ENCODE measurements at places on chromosomes 12 and 14.

GRCh38 chr12:2408262-2408661 lies 355.5 kb downstream of the CACNA1C start:
- DNase-seq: no peak

GRCh38 chr12:11069854-11070365 lies 7.8 kb upstream of the TAS2R46 start:
- DNase-seq: no peak

DNA sequence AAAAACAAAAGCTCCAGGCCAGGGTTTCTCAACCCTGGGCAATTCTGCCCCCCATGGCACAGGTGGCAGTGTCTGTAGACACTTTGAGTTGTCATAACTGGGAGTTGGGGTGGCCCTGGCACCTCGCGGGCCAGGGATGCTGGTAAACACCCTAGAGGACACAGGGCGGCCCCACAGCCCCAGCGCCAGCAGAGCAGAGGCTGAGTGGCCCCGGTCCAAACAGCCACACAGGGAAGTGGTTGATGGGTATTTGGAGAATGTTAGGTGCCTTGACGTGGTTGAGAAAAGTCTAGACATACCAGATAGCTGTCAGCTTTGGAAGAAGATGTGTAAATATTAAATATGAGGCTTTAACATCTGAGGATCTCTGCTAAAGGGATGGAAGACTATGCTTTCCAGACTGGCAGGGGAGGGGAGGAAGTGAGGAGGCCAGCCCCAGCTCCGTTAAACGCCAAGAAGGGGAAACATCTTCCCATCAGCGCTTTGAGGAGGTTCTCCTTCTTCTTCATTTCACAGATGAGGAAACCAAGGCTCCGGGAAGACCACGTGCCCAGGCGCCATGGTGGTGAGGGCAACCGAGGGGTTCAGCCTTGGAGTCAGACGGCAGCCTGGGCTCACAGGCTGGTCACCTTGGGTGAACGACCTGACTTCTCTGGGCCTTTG lies 103.7 kb downstream of the SCARB1 start:
- DNase-seq: no peak

DNA sequence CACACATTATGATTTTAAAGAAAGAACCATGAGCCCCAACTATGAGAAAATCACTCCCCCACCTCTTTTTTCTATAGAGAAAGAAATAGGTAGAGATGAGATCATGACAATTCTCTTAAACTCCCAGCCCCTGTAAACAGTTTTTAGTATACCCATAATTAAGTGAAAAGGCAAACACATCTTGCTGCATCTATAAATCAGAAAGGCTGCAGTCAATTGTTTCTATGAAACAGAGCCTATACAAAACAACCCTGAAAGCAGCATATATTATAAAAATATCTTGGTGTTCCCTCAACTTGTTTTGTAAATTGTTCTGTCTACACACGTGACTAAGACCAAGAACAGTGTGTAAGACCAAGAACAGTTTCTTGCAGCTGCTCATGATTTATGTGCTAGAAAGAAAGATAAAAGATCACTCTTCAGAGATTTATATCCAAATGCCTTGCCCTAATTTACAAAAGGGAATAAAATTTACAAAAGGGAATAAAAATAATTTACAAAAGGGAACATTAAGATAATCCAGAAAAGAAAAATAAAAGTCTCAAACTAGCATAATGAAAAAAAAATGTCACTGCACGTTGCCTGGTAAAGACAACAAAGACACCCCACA lies 4.8 kb downstream of the KITLG start:
- no peak for DNase-seq

- DNase-seq: no peak
Observed at GRCh38 chr14:103111232-103111868, 11.9 kb upstream of the TNFAIP2 start.

DNA sequence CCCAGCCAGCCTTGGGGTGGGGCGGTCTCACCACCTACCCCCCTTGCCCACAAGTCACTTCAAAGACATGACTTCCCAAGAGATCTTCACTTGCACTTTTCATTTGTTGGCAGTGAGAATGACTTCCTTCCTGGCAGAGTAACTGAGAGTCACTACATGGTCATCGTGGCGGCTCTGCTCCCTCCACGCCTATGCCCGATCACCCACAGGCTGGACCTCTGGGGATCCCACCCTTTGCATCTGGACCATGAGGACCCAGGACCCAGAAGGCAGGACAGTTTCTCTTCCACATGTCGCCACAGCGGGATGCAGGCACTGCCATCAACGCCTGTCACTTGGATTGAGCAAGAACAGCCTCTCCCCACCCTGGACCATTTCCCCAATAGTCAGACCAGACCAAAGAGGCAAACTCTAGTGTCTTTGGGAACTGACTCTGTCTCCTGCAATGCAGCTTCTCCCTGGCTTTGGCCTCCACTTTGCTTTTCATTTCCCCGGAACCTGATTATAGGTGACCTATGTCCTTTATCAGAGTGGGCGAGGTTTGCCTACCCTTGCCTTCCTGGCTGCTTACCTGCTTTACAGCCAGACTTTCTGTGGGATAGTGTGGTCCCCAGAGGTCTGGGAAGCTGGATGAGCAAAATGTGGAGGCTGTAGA lies 3.6 kb downstream of the VDR start:
- DNase-seq: no peak

DNA sequence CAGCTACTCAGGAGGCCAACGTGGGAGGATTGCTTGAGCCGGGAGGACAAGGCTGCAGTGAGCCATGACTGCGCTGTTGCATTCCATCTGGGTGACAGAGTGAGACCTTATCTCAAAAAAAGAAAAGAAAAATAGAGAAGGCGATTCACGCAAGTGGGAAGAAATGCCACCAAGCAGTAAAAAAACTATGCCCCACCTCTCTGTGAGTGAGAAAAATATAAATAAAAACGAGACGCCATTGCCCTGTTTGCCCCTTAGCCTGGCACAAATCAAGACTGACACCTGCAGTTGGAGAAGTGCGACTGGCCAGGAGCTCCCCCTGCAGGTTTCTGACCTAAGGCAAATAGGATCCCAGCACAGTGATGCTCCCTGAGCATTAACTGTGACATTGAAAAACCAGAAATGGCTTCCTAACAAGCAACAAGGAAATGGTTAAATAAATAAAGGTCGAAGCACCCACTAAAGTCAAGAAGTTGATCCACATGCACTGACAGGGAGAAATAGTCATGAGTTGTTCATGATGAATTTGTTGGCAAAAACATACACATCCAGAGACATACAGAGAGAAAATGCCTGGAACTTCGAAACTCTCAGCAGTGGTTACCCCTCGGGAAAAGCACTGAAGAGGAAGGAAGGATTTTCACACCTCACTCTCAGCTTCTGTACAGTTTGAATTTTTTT lies 21.1 kb downstream of the GSC start:
- DNase-seq: no peak

- DNase-seq: no peak
Observed at GRCh38 chr12:75207338-75208083, 2.1 kb downstream of the KCNC2 start.

DNA sequence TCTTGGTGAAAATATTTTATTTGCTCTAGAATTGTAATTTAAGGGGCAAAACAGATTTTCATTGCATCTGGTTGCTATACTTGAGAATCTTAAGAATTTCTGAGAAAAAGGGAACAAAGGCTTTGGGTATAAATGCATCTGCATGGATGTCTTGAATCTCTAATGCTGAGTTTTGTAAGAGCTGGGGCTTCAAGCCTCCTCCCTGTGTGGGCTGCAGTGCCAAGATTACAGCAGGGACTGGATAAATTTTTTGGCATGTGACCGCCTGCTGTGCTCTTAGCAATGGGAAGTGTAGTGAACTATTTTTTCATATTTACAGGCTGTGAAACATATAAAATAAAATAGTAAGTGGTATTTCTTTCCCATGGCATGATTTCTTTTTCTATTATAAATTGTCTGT lies 70.0 kb downstream of the SLC38A6 start:
- DNase-seq: no peak

DNA sequence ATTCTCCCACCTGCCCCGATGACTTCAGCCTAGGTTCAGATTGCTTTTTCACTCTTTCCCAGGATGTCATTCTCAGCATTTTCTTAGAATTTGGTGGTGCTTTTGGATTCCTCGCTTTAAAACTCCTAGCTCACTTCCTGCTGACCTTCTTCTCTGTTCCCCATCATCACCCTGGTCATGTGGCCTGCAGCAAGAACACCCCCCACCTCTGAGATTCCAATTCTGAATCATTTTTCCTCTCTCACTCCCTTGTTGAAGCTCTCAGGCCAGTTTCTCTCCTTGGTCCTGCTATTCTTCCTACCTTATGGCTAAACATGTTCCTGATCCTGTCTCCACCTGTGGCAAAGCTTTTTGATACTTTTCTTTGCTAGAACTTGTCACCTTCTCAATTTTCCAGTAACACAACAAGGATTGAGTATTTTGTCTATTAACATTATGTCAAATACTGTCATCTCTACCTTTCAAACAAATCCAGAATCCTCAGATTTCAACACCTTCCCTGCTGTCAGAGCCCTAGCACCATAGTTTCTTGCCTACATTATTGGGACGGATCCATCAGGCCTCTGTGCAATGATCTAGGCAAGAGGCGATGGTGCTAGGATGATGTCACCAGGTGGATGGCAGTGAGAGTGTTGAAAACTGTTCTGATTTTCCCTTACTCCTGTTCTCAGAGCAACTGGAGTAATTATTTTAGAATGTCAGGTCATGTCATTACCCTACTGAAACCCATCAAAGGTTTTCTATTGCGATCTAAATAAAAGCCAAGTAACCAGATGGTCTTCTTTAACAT lies 233.7 kb downstream of the MON2 start:
- no peak for DNase-seq

DNA sequence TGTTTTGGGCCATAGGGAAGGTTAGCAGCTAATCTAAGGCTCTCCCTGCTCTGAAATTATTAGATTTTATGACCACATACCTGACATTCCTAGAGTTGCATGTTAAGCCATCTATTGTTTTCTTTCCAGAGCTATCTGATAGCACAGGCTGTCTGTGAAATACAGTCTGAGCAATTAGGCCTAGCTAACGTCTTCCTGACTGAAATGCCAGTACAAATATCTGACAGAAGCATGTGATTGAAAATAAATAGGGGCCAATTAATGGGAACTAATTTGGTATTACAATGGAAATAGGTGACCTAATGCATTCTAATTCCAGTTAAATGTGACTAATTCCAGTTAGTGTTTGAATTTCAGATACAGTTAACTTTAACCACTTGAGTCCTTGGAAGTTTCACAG lies 115.2 kb downstream of the C12orf75 start:
- no peak for DNase-seq

DNA sequence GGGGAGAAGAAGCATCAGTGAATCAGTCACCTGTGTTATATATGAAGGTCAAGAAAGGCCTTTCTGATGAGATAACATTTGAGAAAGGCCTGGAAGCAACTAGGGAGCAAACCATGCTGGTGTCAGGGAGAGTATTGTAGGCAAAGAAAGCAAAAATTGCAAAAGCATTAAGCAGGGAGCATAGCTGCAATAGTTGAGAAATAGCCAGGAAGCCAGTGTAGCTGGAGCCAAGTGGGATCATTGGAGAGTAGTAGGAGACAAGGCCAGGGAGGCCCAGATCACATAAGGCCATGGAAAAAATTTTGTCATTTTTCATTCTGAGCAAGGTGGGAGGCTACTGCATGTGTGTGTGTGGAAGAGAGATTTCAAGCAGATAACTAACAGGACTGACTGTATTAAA lies 18.8 kb upstream of the MAGOHB start:
- DNase-seq: no peak

GRCh38 chr12:80400571-80400991 lies 43.5 kb upstream of the PTPRQ start:
- DNase-seq: no peak

GRCh38 chr14:87148655-87149054 lies 844.3 kb downstream of the GALC start:
- DNase-seq: no peak

GRCh38 chr14:51394804-51395203 lies 154.8 kb downstream of the TMX1 start:
- no peak for DNase-seq

DNA sequence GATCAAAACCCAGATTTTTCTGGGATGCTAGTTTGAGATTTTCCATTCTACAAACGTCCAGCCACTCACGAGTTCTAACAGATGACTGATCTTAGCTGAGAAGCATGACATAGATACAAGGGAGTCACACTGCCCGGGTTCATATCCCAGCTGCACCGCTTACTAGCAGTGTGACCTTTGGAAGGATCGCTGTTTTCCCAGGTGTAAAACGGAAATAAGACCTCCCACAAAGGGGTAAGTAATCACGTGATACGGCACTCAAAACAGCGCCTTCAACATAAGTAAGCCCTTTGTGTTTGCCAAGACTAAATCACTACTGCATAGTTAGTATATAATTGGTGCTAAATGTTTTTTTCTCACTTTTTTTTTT lies 624 bp upstream of the PWP1 start:
- no peak for DNase-seq
